Central memory CD8-positive, alpha-beta T cell (primary cell): ENCODE measurements at places on chromosomes 1 and 21.
A peak's percentile ranks its signal among the peaks of the same experiment; 100 is the strongest.

DNA sequence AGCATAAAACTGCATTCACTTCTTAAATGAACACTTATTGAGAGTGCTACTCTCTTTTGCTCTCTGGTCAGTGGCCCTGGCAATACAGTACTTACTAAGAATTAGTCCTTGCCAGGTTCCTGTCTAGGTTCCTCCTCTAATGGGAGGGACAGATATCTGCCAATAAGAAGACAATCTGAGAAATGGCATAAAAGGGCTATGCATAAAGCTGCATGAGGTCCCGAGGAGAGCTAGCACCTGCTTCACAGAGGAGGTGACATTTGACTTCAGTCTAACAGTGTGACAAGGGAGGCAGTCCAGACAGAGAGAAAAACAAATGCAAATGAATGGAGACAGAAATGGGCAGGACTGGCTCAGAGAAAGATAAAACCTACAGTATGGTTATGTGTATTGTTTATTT lies 357.1 kb upstream of the SGIP1 start:
- DNase-seq, result no peak

- DNase-seq, result no peak
Observed at GRCh38 chr21:37237764-37238163, 29.4 kb downstream of the VPS26C start.

DNA sequence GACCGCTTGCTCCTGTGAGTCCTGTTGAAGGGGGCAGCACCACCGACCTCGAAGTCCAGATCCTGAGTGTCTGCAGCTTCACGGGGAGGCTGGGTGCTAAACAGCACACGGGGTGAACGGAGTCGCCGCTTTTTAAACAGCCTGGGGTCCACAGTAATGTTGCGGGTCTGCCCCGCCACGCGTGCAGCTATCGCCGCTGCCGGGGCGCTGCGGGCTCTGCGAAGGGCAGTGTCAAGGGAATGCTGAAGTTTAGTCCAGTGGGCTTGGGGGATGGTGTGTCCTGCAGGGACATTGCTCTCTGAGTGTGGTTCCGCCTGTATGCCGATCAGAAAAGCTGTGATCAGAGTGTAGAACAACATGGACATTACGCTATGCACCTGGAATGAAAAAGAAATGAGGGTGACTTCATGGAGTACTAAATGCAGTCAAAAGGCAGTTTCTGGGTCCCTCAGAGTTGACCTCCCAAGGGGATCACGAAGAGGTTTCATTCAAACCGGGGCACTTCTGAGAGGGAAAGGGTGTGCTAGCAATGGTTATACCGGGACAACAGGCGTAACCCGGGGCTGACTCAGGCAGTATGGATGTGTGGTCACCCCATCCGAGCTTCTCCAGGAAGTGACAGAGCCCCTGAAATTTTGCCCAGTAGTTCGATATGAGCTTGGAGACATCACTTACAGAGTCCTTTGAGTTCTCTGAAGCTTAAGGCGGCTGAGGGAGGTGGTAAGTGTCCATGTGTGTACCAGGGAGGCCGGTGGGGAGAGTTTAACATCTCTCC lies 51.4 kb downstream of the NGF start:
- no peak for DNase-seq

DNA sequence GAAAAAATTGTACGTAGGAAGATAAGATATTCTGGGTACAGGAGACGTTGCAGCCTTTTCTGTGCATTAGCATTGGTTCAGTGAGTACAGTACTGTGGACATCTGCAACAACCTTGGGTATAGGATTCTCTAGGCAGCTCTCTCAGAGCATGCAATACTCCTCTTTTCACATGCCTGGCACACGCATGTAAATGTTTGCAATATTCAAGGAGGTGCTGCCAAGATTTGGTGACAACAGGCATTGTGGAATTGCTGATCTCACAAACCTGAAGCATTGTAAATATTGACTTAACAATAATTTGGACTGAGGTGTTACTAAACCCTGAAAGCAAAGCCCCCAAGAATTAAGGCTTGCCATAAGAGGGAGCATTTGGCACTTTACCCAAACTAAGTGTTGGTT lies 126.8 kb downstream of the GRIK1 start:
- no peak for DNase-seq

- DNase-seq, result no peak
Observed at GRCh38 chr1:179973198-179974110, 18.8 kb downstream of the CEP350 start.

DNA sequence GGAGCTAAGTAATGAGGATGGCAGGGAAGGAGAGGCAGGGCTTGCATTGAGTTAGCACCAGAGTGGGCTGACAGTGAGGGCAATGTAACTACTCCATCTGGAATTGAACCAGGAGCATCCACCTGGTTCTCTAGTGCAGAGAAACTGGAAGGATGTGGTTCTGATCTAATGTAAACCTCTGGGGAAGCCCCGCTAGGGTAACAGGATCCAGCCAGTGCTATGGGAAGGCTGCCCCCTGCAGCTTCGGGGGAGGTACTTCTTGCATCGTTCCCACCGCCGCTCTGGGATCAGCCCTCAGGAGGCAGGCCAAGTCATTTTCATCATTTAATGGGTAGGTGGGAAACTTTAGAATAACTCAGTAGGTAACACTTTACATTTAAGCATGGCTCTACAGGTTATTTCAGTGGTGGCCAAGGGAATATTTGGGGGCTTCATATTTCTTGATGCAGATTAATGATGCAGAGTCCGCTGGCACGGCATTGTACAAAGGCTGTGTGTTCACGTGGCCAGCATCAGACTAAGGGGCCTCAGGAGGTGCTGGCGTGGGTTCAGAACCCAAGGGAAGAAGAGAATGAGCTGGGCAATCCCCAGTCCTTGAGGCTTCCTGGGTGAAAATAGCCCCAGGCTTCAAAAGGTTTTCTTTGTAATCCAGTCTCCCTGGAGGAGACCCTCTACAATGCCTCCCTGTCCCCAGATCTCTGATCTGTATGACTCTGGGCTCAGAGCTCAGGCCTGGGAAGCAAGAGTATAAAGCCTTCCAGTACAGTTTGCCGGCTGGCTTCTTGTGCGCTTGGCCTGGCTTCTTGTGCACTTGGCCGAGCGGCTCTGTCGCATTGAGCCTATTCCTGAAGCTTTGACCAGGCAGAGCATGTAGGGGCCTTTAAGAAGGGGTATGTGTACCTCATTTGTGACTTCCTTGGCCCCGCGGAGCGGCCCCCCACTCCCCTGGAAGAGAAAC lies 26.4 kb upstream of the KAZN start:
- no peak for DNase-seq

- no peak for DNase-seq
Observed at GRCh38 chr1:201360901-201361651, 16.4 kb downstream of the TNNT2 start.

GRCh38 chr1:63943393-63943792 lies 169.6 kb downstream of the ROR1 start:
- DNase-seq, result no peak

GRCh38 chr1:167538657-167539056 lies 14.9 kb downstream of the CREG1 start:
- no peak for DNase-seq

DNA sequence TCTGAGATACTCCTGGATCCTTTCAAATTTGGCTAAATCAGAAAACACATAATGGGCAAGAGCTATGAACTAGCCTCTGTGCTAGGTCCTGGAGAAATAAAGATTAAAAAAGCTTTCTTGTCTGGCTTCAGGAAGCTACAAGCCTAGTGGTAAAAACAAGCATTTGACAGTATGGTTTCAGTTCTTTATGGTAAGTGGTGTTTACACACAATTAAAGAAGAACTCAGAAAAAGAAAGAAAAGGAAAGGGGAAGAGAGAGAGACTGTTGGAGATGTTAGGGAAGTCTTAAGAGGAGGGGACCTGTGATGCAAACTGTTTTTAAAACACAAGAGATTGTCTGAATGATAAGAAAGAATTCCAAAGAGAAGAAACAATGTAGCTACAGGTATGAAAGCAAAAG lies 1.8 kb downstream of the OR10J1 start:
- DNase-seq, result no peak

DNA sequence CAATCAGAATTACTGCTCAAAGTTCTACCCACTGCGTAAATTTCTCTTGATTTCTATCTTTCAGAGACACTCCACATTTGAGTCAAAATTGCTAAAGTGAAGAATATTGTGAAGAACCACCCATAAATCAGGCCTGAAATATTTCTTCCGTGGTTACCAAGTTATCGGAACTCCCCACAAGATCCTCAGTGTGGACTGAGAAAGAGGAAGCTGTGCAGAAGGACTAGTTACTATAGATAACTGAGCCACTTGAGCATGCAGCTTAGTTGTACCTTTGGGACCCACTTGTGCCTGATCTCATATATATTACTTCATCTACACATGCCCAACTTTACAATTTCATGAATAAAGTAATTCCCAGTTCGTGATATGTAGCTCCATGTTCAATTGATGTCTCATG lies 18.4 kb downstream of the RWDD3 start:
- DNase-seq, result no peak

DNA sequence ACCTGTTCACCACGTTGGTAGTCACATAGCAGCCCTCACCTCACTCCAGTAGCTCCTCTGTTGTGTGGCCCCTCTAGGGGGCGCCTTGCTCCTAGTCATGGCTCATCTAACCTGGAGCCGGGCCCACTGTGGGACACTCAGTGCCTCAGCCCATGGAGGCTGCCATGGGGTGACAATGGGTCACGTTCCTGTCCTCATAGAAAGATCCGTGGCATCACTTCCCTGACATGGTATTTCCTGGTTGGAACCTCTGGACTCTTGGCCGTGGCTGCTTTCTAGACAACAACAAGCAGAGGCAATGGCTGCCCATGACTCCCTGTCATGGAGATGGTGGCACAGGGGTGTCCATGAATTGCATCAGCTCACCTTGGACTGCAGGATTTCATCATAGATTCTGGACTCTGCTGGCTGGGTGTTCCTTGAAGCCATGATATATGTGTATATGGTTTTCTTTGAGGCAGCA lies 27.5 kb upstream of the SLAMF6 start:
- peak; percentile 36 for DNase-seq
